Heart right ventricle (tissue), 16 donors: ENCODE measurements at places on chromosomes 13 and 19. TPM values are rescaled to one million over a fixed set of nuclear protein-coding genes. Genes with fewer than 3 reads are reported as not detected.

DNA sequence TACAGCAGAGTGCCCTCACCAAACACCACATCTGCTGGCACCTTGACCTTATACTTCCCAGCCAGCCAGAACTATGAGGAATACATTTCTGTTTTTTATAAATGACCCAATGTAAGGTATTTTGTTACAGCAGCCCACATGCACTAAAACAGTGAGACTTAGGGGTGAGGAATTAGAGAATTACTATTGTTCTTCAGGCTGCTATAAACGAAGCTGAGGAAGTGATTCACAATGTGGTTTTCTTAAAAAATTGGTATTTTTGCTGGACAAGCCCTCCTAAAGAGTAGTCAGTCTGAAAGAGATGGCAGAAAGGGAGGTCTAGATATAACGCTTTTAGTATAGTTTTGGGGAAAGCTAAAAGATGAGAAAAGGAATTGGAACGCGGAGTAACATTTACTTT lies 101.0 kb downstream of the SLITRK6 start:
- DNase-seq = no peak

- no peak for DNase-seq
These were observed 33.0 kb downstream of the CYP4F2 start for GRCh38 chr19:15864824-15865223.

CGB2 gene
- total RNA-seq = not detected

COX6B2 gene
- total RNA-seq = not detected
